ENCODE measurements at places on chromosomes 11 and 22.
A peak's percentile ranks its signal among the peaks of the same experiment; 100 is the strongest.

- no peak for DNase-seq
Measured at GRCh38 chr22:44413211-44413610, 84.8 kb downstream of the RTL6 start.

- DNase-seq: no peak
Measured at GRCh38 chr22:29937940-29938693, 55.1 kb downstream of the MTMR3 start.

DNA sequence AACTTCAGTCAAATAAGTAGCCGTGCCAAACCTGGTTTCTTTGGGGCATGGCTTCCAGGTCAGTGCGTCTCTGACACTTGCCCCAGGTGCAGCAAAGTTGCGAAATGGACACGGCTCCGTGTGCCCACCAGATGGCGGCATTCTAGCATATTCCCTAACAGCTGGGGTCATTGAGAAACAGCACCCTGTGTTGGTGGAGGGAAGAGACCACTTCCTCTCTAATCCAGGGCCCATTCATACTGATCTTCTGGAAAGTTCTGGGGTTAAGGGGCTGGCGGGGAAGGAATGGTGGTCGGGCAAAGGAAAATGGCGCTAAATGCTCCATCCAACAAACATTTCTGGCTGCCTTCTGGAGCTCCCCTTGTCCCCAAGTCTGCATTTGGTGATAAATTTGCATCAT lies 141.2 kb upstream of the TIMP3 start:
- peak; percentile 79 for DNase-seq

DNA sequence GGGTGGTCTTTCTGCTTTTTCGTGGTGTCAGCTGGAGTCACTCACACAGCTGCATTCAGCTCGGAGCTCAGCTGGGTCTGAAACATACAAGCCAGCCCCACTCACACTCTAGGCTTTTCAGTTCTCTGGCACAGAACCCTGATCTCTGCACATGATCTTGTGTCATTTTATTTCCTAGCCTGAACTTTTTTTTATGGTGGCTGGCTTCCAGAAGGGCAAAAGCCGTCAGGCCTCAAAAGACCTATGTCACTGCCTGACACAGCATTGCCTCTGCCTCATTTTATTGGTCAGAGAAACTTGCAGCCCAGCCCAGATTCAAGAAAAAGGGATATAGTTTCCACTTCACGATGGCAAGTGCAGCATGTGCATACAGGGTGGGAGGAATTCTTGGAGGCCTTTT lies 117.8 kb downstream of the NTM start:
- no peak for DNase-seq

GRCh38 chr11:67639438-67639859 lies at the start of gene TBX10:
Gene TBX10, minus strand, starts transcription at chr11:67639763. Its CDS starts 291 bp downstream, at chr11:67639472.
- no peak for DNase-seq

- no peak for DNase-seq
Measured at GRCh38 chr11:125371431-125371935, 124.6 kb downstream of the FEZ1 start.

- DNase-seq: no peak
Measured at GRCh38 chr22:19038164-19038546, 84.1 kb downstream of the DGCR2 start.

- peak; percentile 60 for DNase-seq
Measured at GRCh38 chr11:84564180-84564866, 1062.8 kb downstream of the DLG2 start.

DNA sequence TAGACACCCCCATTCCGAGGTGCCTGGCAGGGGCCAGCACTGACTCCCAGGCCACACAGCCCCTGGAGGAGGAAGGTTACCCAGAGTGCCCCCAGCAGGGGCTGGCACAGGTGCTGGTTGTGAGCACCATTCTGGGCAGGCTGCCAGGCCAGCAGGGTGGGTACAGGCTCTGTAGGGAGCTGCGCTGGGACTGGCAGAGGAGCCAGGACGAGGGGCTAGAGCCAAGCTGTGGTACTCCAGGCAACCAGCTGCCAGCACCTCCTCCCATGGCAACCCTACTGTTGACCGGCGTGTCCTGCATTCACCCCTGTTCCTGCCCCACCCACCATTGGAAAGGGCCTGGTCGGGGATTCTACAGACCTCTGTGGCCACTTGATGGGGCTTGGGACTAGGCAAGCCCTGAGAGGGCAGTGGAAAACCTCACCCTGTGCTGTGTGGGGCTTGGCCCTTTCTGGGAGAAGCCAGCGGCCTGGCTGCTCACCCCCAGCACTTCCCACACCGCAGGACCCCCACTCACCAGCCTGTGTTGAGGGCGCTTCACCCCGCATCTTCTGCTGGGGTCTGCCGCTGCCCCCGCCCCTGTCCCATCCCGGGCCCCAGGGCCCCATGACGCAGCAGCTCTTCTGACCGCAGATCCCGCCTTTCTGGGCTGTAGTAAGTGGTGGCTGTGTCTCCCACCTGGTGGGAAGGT lies 1.9 kb downstream of the CLDN5 start:
- DNase-seq: no peak

- no peak for DNase-seq
Measured at GRCh38 chr11:54985731-54986130, 276.2 kb upstream of the TRIM48 start.

All from epithelial cell of esophagus (primary cell).